ENCODE measurements at places on chromosomes 13 and 19.

DNA sequence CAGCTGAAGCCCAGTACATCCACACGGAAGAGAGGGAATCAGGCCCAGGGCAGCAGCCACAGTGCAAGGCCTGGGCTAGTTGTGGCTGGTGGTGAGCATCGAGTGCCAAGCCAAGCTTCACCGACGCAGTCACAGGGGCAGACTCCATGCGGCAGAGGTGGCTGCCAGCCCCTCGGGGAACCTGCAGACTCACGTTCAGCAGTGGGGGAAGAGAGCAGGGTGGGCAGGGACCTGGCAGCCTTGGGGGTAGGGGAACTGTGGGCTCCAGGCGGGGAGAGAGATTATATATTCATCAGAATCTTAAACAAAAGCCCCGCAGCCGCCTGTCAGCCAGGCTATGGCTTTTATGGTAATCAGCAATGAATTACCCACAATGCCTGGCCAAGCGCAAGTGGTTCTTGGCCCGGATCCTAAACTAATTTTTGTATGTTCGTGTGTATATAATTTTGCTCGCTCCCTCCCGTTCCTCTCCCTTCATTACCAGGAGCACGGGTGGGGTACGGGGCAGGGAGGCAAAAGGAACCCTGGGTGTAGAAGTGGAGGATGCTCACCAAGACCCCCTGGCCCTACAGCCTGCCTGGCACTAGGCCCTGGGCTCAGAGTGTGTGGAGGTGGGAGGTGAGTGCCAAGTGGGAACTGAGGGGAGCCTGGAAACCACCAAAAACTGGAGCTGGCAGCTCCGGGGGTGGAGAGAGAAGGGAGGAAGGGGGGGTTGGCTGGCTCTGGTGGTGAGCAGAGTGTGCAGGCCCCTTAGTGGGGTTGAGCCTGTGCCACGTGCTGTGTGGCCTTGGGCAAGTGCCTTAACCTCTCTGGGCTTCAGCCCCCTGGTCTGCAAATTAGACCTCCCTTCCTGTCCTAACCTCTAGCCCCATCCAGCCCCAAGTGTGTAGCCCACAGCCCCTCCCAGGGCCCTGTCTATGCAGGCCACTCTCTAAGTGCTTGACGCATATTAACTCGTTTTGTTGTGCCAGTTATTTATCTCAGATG, 31.9 kb downstream of the PTPRS start:
- peak; percentile 82 for DNase-seq

DNA sequence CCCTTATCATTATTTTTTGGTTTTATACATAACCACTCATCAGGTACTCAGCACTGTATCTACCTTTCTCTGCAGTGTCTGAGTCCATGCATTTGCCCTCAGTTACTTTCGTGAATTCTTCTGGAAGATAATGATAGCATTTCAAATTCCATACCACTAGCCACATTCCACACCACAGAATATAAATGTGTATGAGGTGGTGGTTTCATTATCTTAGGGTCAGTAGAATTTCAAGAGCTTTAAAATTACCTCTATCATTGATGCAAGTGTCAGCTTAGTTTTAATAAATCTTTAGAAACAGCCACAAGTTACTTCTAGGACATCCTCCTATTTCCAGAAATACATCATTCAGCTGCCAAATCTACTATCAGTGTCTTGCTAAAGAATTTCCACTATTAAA, 1578.3 kb downstream of the OLFM4 start:
- DNase-seq, result no peak

DNA sequence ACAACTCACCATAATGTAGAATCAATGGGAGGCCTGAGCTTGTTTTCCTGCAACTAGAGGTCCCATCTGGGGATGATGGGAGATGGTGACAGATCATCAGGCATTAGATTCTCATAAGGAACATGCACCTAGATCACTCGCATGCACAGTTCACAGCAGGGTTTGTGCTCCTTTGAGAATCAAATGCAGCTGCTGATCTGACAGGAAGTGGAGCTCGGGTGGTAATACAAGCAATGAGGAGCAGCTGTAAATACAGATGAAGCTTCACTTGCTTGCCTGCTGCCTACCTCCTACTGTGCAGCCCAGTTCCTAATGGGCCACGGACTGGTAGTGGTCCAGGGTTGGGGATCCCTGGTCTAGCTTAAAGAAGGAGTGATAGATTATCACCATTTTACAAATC, 33.0 kb downstream of the KPNA3 start:
- no peak for DNase-seq

- DNase-seq, result no peak
Measured at GRCh38 chr19:33248553-33248953, 22.9 kb upstream of the SLC7A10 start.

- no peak for DNase-seq
Measured at GRCh38 chr19:459724-460511, 915 bp downstream of the SHC2 start.

- no peak for DNase-seq
Measured at GRCh38 chr19:17542042-17542441, 13.4 kb upstream of the COLGALT1 start.

DNA sequence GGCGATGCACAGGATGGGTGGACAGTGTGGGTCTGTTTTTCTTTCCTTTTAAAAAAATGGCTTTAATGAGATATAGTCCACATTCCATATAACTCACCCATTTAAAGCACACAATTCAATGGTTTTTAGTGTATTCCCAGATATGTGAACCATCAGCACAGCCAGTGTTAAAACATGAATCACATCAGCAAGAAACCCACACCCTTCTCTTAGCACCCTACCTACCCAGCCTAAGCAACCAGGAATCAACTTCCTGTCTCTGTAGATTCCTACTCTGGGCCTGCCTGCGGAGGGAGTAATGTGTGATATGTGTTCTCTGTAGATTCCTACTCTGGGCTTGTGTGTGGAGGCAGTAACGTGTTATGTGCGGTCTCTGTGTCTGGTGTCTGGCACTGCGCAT, 11.9 kb downstream of the TMEM255B start:
- no peak for DNase-seq

DNA sequence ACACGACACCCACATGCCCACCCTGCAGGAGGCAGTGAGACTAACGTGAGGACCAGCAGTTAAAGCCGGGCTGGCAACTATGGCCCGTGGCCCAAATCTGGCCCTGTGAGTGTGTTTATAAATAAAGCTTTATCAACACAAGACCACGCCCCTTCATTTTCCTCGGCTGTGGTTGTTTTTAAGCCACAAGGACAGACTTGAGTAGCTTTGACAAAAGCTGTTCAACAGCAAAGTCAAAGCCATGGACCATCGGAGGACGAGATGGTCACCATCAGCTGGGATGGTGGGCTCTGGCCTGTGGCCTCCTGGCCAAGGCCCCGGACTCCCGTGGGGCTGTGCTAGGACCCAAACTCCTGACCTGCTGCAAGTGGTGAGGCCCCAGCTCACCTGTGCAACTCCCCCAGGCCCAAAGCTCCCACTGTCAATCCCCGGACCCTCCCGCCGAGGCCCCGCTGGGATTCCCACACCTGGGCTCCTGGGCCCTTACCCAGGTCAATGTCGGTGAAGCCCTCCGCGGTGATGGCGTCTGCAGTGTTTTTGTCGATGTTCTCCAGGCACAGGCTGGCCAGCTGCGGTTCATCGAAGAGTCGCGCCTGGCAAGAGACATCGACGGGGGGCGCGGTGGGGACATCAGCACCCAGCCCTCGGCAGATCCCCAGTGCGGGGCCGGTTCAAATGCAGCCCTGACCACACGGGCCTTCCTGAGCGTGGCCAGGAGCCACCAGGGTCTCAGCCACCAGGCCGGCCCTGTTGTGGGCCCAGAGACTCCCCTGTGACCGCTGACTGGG, 25.1 kb downstream of the BTBD2 start:
- DNase-seq, result no peak

DNA sequence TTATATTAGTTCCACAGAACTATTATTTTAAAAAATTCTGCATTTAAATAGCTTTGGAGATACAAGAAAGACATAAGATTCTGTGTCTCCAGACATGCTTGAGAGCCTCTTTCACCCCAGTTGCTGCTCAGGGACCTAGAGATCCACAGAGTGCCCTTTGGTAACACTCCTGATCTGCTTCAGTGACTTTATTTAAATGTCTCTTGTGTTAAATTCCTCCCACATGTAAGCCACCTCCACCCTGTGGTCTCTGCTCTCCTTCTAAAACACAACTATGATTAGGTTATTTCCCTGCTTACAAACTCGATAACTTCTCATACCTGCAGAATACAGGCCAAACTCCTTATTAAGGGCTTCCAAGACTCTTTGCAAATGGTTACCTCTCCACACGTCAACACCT, 141.0 kb downstream of the RFC3 start:
- no peak for DNase-seq

DNA sequence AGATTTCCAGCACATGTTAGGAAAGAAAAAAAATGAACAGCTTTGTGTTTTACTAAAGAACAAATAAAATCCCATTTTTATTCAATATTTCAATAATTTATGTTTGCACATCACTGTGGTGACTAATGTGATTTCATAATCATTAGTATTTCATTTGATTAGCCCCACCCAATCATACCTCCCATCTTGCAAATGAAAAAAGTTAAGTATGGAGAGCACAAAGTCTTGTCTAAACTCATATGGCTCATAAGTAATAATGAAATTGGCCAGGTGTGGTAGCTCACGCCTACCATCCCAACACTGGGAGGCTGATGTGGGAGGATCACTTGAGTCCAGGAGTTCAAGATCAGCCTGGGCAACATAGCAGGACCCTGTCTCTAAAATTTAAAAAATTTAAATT, 3.8 kb downstream of the ZNF490 start:
- no peak for DNase-seq

DNA sequence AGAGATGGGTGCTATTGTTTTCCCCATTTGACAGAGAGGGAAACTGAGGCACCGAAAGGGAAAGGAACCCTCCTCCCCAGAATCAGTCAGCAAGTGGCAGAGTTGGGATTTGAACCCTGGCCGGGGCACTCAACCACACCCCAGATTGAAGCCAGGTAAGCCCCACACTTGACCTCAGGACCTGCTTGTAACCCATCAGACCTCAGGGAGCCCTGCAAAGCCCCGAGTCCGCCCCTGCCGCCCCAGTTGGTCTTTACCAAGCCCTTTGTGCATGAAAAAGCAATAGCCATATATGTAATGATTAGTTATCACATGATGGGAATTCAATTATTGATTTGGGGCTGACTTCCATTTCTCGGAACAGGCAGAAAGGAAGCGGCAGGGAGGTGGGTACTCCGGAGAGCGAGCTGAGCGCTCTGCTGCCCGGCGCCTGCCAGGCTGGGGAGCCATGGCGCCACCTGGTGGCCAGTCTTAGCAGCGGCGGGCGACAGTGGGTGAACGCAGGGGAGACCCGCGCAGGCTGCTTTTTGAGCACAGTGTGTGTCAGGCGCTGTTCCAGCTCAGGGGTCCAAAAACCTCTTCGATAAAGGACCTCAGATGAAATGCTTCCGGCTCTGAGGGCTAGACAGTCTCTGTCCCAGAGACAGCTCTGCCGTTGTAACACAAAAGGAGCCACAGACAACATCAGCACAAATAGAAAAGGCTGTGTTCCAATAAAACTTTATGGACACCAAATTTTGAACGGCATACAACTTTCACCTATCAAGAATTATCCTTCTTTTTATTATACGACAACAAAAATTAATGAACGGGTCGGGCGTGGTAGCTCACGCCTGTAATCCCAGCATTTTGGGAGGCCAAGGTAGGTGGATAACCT, 82.9 kb upstream of the CACNA1A start:
- DNase-seq, result peak; percentile 32

GRCh38 chr19:2327773-2328400, 499 bp downstream of the LSM7 start:
- DNase-seq, result peak; percentile 69

- no peak for DNase-seq
Measured at GRCh38 chr19:40739871-40740703, 10.2 kb downstream of the ACTMAP start.

GRCh38 chr13:79312340-79312855, 93.7 kb downstream of the RBM26 start:
- DNase-seq, result no peak

DNA sequence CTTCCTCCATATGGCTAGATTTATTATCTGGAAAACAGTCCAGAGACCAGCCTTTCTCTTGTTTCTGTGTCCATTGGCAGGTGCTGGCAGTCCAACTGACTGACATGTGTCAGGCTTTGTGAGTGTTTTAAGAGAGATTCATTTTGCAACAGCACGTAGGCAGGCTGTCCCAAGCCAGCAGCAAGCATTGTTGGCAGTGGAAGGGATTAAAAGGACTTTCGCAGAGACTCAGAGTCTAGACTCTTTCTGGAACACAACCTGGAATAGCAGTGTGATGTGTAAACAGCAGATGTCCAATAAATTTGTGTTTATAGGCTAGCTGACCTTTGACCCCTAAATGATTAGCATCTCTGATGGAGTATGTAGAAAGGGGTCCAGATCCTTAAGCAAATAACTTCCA, 222.2 kb upstream of the SERP2 start:
- DNase-seq, result no peak

DNA sequence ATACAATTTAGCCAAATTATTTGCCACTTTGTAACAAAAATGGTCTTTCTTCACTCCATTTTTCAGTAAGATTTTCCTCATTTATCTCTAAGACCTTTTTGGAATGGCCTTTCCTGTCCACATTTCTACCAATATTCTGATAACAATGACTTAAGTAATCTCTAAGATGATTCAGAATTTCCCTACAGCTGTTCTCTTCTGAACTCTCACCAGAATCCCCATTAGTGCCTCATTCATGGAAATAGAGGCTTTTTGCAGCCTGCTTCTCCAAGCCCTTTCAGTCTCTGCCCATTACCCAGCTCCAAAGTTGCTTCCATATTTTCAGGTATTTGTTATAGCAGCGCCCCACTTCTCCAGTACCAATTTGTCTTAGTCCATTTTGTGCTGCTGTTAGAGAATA, 867.0 kb downstream of the GPC5 start:
- no peak for DNase-seq

DNA sequence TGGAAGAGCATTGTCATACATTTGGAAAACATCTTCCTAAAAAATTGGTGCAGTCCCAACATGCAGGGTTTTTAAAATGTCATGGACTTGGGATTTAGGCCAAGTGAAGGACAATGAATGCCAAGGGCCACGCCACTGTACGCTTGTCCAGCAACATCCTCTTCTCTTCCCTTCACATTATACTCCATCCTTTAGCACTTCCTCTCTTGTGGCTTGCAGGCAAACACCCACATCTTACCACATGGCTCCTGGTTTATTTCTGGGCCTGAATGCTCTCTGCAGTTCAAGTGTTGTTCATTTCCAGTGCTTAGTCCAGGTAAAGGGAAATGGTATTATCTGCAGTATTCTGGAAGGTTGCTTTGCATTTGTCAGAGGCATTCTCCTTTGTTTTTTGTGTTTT, 45.0 kb downstream of the CBY2 start:
- no peak for DNase-seq

DNA sequence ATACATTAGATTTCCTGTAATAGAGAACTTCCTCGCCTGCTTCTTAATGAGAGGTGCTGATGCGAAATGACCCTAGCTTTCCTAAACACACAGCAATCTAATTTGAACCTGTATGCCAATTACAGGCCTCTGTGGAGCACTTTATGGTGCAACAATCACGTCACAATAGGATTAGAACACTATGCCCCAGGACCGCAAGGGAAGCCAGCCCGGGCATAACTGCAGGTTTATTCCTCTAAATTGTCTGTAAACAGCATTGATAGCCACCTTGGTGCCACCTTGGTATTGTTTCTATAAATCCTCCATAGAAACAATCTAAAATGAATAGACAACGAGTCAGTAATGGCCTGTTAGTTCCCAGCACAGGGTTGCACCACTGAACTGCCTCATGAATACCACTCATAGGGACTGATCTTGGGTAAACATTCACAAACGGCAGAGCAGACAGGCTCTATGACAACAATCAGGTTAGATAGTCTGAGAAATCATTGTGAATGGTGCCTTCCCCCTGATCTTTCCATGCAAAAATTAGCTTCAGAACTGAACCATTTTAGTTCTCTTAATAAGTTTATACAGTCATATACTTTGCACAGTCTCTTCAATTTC, 182.5 kb upstream of the OBI1 start:
- no peak for DNase-seq

Data from HCEC 1CT (cell line).